ENCODE measurements at places on chromosomes 1 and 21.
A peak's percentile ranks its signal among the peaks of the same experiment; 100 is the strongest.

GRCh38 chr1:224762701-224763100, 146.6 kb downstream of the CNIH3 start:
- DNase-seq = no peak

DNA sequence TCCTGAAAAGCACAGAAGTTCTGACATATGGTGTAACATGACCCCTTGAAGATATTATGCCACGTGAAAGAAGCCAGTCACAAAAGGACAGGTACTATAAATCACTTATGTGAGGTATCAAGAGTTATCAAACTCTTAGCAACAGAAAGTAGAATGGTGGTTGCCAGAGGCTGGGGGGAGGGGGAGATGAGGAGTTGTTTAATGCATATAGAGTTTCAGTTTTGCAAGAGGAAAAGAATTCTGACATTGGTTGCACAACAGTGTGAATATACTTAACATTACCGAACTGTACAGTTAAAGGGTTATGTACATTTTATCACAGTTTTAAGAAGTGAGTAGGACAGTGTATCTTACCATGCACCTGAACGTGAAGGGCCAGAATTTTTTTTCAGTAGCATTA, 80.0 kb downstream of the USP25 start:
- peak; percentile 12 for DNase-seq

DNA sequence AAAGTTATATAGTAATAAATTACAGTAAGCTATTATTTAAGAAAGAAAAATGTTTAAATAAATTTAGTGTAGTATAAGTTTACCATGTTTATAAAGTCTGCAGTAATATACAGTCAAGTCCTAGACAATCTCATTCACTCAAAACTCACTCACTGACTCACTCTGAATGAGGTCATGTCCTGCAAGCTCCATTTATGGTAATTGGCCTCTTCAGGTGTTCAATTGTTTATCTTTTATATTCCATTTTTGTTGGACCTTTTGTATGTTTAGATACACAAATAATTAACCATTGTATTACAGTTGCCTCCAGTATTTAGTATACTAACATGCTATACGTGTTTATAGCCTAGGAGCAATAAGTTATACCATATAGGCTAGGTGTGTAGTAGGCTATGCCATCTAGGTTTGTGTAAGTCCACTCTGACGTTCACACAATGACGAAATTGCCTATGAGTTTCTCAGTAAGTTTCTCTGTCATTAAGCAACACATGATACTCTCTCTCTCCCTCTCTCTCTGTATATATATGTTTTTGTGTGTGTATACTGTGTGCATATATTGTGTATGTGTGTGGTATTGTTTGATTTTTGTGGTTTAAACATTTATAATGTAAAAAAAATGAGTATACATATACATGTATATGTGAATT, 161.2 kb downstream of the NCAM2 start:
- no peak for DNase-seq

DNA sequence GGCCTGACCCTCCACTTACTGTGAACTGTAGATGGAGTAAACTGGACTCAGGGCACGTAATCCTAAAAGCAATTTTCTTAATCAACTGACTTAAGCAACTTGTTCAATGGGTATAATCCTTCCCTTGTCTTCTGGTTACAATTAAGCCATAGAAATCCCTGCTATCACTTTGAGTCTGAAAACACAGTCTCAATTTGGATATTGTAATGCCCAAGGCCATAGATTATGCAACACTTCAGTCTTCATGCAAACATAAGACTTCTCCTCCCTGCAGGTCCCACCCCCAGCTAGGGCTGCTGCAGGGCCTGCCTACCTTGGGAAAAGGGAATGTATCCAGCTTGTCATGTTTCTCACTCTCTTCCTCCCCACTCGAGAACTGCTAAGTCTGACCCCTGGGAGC, 6.2 kb upstream of the SLC5A9 start:
- no peak for DNase-seq

GRCh38 chr1:7278045-7278444, 492.8 kb downstream of the CAMTA1 start:
- DNase-seq = no peak

- no peak for DNase-seq
Observed at GRCh38 chr21:35231090-35231489, 182.0 kb upstream of the RUNX1 start.

GRCh38 chr1:168972887-168973286, 133.6 kb upstream of the ATP1B1 start:
- DNase-seq = no peak

GRCh38 chr1:150162862-150163706, 13.4 kb downstream of the PLEKHO1 start:
- peak; percentile 99 for DNase-seq

- no peak for DNase-seq
Observed at GRCh38 chr1:62247391-62248168, 52.9 kb downstream of the L1TD1 start.

DNA sequence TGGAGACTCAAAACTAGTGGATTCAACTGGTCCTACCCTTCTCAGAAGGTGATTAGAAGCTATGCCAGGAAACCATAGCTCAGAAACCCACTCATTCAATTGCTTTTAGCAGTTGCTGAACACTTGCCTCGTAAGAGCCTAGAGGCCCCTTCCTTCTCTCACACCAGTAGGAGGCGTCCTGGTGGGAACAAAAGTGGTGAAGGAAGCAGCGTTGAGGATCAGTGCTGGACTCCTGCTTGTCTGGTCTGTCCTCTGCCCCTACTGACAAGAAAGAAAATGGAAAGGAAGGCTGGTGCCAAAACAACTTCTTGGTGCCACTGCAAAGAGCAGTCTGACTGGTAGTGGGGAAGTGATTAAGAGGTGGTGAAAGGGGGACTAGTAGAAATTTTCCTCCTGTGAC, 269.7 kb downstream of the LMO4 start:
- DNase-seq = no peak

DNA sequence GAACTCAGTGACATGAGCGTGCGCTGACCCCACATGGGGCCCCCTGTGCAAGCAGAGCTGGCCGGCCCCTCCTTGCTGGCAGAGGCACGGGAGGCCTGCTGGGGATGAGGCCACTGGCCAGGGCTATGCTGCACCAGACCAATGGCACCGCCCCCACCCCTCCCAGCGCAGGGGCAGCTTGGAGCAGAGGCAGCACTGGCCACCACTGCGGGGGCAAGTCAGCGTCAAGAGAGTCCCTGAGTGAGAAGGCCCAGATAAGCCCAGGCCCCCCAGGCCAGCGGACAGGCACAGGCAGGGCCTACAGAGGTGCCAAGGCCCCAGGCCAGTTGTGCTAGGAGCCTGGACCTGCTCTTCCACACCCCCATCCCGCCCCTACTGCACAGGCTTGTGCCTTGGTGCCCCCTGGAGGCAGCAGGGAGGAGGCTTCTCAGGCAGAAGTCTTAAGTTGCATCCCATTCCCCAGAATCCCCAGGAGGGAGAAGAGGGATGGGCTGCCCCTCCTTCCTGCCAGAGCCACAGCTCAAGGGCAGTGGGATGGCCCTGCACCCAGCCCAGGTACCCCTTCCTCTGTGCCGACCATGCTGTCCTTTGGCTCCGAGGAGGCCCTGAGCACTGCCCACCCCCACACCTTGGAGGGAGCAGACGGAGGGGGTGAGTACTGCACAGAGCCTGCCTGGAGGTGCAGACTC, 35.8 kb downstream of the EPHX1 start:
- DNase-seq = peak; percentile 68

GRCh38 chr21:39198800-39199199, 15.5 kb upstream of the PSMG1 start:
- no peak for DNase-seq

- DNase-seq = no peak
Observed at GRCh38 chr1:160836561-160836960, 26.1 kb downstream of the CD244 start.

DNA sequence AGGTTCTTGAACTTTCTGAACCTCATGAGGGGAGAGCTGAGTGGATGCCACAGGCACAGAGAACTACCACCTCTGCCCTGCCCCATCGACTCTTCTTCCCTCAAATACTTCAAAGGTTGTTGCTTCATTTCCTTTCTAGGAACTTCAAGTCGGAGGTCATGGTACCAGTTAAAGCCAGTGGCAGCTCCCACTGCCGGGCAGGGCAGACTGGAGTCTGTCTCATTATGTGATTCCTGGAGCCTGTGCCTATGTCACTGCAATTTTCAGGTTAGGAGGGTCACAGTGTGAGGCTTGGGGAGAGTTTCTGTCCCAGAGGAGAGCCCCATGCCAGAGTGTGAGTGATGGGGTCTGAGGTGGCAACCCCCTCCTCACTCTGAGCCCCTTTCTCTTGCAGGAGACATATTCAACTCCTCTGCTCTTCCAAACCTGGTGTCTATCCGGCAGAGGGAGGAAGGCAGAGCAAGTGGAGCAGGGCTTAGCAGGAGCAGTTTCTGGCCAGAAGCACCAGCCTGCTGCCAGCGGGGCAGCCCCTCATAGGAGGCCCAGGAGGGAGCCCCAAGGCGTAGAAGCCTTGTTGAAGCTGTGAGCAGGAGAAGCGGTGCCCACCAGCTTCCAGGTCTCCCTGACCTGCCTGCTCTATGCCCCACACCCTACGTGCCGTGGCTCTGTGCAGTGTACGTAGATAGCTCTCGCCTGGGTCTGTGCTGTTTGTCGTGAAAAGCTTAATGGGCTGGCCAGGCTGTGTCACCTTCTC, 29.3 kb downstream of the CAMK1G start:
- DNase-seq = no peak

DNA sequence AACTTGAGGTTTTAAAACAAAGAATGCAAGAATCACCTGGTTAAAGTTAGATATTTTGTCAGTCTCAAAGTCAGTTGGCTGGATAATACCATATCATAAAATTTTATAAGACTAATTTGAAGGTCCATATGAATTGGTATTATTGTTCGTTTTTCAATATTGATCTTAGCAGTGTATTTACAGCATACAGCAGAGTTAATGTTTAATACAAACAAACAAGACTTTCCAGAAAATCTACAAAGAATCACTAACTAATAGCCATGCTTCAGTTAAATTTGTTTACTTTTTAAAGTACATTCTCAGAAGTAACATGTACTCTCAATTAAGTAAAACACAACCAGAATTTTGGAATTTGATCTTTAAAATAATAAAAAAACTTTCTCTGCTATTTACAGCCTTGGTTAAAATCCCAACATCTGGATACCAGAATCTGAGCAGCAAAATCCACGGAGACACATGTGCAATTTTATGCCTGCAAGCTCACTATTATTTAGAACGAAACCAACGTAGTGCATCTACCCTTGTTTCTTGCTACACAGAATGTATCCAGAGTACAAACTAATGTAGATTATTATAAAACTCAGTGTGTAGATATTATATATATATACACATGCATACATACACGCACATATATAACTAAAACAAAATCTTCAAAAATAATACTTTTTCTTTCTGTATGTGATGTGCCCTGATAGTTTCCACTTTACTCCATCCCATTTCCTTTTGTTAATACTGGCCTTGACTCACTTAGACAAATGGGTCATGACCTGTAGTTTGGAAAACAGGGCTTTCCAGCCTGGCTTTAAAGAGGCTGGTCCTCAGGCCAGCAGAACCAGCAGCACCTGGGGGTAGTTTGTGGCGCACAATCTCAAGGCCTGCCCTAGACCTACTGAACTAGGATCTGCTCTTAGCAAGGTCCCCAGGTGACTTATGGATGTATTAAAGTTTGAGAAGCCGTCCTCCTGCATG, 63.6 kb upstream of the ERG start:
- no peak for DNase-seq

DNA sequence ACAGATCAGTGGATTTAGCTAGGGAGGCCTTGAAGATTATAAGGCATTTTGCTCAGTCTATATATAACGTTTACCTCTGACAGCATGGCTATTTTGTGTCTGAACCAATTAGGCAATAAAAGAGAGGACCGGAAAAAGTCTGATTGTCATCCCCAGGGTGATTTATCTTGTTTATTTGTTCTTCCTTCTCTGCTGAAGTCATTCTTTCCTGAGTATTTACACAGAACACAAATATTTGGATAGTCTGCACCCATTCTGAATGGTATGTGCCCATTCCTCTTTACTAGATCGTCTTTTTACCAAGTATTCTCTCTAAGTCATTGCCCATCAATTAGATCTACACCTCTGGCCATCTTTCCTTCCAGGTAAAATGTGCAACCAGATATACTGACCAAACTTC, 1602.9 kb downstream of the KCNT2 start:
- DNase-seq = no peak

DNA sequence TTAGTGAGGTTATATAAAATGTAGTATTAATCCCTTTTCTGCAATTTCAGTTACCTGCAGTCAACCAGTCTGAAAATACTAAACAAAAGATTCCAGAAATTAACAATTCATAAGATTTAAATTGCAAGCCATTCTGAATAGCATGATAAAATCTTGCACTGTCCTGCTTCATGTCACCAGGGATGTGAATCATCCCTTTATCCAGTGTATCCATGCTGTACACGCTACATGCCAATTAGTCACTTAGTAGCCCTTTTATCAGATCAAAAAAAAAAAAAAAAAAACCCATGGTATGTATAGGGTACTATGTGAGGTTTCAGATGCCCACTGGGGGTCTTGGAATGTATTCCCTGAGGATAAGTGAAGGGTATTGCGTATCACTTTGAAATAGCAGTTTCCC, 191.3 kb upstream of the HP1BP3 start:
- DNase-seq = no peak

DNA sequence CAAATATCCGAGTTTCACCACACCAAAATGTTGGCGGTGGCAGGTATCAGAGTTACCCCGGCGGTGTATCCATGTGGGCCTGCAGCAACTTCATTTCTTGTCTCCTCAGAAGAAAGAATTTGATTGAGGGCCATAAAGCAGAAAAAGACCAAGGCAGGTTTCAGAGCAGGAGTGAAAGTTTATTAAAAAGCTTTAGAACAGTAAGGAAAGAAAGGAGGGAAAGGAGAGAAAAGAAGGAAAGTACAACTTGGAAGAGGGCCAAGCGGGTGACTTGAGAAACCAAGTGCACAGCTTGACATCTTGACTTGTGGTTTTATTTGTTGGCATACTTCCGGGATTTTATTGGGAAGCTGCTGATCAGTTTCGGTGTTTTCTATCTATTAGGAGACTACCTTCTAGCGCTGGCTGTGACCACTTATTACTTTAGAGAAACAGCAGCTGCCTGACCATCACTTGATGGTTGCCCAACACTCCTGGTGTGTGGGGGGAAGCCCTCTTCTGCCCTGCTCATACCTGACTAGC, 75.5 kb upstream of the RAB3GAP2 start:
- no peak for DNase-seq

DNA sequence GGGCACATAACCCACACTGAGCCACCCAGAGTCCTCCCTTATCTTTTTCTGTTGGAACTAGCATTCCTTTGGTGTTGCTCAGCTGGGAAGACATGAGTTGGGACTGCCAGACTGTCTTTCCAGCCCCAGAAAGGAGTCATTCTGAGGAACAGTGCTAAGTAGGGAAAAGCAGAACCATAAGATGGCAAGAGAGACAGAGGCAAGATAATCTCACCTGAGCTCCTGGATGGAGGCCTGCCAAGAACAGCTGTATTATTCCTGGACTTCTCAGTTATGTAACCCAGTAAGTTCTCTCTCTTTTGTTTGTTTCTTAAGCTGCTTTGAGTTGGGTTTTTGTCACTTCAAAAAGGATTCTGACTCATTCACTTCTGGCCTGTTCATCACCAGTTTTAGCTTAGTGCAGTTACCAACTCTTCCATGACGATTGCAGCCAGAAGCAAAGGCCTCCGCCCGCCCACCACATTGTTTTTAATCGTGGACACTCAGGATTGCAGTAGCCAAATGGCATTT, 134.4 kb downstream of the OMA1 start:
- DNase-seq = peak; percentile 64
